ENCODE measurements at places on chromosomes 2 and 18. TPM values are rescaled to one million over a fixed set of nuclear protein-coding genes. Genes with fewer than 3 reads are reported as not detected.

Gene CNGA3
- not detected for polyA plus RNA-seq

Gene LONRF2
- polyA plus RNA-seq, result not detected

Gene ZAP70
- 329 TPM for polyA plus RNA-seq

Gene ZNF385B
- polyA plus RNA-seq, result not detected

Gene CSRNP3
- polyA plus RNA-seq, result not detected

Gene SNORC
- not detected for polyA plus RNA-seq

Gene BMP10
- not detected for polyA plus RNA-seq

Gene EML6
- not detected for polyA plus RNA-seq
